Left hindlimb (tissue), 1 donor: ENCODE measurements at places on chromosomes 4 and X.

- no peak for DNase-seq
Measured at GRCh38 chr4:30258949-30259348, 461.2 kb upstream of the PCDH7 start.

- DNase-seq: no peak
Measured at GRCh38 chrX:123219916-123220315, 35.8 kb downstream of the GRIA3 start.

DNA sequence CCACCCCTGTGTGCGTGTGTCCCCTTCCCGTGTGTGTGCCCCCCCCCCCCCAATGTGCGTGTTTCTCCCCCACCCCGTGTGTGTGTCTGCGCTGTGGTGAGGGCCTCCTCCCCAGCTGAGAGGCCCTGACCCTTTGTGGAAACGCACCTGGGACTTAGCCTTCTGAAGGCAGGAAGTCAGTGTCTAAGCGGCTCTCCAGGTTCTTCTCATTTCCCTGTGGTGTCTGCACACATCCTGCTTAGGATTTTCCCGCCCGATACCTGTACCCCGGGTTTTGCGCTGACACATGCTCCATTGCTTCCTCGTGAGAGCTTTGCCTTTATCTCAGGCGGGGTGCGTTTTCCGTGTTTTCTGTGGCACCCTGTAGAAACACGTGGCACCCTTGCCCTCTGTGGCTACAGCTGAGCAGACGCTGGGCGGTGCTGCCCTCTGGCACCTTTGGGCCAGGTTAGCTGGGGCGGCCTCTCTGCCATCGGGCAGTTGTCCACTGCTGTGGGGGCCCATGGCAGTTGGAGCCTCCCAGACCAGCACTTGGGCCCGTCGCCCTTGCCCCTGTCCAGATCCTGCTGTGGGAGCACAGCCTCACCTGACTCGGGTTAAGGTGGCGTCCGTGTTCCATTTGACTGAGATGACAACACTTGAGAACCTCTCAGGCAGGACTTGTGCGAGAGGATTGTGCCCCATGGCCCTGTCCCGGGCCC lies 26.3 kb downstream of the MAEA start:
- DNase-seq: peak; percentile 20

- no peak for DNase-seq
Measured at GRCh38 chrX:9163214-9163709, 129.3 kb upstream of the FAM9B start.

GRCh38 chr4:139674875-139675550 lies 9.4 kb downstream of the MGST2 start:
- DNase-seq: no peak

GRCh38 chr4:185394568-185395237 lies 1.0 kb downstream of the LRP2BP start:
- DNase-seq: no peak

DNA sequence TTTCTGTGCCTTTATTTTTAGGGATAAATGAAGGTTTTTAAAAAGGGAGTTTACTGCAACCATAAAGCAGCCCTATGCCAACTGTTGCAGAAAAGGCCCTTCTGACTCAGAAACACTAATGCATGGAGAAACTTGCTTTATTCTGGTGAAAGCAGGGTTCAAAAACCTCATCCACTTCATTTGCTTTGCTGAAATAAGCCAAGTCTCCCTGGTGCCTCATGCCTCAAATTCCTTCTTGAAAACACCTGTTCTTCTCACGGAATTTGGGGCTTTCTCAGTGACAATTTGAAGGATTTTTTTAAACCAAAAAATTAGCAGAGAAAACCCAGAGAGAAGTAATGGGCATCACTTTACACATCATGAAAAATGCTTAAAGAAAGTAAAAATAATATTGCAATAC lies 349.0 kb downstream of the PCDH7 start:
- no peak for DNase-seq

DNA sequence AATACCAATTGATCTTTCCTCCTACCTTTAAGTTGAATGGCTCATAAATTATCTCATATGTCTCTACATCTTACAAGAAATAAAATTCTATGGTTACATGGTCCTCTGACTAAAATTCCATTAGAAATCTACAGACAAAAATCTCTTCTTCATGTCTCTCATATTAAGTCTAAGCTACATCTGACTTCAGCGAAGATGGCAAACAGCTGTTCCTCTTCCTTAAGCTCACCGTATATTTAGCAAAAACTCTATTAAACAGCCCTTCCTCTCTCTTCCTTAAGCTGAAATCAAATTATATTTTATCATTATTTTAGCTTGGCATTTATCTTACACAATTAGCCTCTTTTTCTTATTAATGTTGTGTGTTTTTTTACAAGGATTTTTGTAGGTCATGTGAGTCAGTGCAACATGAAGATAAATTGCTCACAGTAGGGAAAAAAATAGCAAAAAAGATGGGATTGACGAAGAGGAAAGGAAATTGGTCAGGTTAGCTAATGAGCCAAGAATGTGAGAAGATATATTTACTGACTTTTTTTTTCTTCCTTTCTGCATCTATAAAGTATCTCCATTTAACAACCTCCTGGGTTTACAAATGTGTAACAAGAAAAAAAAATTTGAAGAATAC lies 2412.8 kb downstream of the ARAP2 start:
- DNase-seq: no peak

DNA sequence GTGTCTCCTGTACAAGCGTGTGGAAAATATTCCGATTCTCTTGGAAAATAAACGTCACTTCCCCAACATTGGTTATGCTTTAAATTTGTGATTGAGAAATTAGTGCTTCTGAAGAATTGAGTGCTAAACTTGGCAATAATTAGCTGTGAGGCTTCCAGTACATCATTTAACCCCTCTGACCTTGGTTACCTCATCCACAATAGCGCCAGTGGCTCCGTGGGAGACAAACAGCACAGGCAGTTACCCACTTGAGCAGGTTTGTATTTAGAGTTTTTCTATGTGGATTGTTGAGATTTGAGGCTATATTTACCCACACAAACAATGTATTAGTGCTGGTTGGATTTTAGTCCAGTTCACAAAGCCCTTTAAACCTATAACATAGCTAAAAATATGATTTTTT lies 476.5 kb downstream of the NKX6-1 start:
- no peak for DNase-seq

DNA sequence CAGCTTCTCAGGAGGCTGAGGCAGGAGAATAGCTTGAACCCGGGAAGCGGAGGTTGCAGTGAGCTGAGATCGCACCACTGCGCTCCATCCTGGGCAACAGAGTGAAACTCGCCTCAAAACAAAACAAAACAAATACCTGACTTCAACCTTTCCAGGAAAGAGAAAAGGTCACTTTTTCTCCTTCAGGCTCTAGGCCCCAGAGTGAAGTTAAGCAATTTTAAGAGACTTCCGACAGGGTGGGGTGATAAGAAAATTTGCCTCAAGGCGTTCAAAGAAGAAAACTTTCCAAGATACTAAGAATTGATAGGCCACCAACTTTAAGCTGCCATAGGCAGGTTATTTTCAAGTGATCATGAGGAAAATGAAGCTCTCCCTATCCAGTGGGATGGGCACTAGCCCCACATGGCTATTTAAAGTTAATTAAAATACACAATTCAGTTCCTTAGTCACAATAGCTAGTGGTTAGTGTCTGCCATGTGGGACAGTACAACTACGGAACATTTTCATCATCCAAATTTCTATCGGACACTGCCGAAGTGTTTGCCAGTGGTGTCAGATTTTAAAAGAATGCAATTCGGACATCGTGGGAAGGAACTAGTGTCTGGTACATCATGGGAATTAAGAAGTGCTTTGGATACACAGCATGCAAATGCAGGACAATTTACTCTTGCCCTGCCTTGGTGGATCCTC lies 33.0 kb downstream of the SMS start:
- DNase-seq: no peak

DNA sequence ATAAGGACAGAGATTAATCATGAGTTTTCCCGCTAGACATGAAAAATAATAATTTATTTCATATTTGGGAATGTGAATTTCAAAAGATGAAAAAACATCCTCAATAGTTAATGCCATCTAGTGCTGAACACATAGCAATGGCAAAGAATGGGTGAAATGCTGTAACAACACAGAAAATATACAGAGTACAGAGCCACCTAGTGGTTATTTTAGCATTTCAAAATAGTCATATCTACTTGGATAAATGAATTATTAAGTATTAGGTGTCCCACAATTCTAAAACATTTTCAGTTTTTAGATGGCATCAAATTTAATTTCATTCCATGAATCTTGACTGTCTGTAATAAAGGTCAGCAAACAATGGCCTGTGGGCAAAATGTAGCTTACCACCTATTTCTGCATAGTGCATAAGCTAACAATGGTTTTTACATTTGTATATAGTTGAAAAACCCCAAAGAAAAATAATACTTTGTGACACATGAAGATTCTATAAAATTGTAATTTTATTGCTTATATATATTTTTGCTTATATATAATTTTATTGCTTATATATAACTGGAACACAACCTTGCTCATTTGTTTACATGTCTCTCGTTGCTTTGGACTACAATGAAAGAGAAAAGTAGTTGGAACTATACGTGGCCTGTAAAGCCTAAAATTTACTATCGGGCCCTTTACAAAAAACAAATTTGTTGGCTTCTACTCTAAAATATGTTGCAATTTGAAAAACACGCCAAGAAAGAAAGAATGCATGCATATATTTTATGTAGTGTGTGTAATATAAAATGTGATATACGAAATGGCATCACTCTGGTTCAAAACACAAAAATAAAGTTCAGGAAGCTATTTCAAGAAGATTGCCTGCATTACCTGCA lies 99.1 kb upstream of the FAM47C start:
- no peak for DNase-seq

- no peak for DNase-seq
Measured at GRCh38 chr4:30808276-30808675, 88.1 kb downstream of the PCDH7 start.

- DNase-seq: no peak
Measured at GRCh38 chr4:104418286-104418685, 76.4 kb downstream of the CXXC4 start.

GRCh38 chrX:2867206-2867605 lies 38.5 kb downstream of the GYG2 start:
- DNase-seq: no peak

- peak; percentile 25 for DNase-seq
Measured at GRCh38 chrX:129540722-129541184, 694 bp downstream of the OCRL start.
